ENCODE measurements at places on chromosomes 11 and 22. TPM values are rescaled to one million over a fixed set of nuclear protein-coding genes. Genes with fewer than 3 reads are reported as not detected.
A peak's percentile ranks its signal among the peaks of the same experiment; 100 is the strongest.

- no peak for DNase-seq
Observed at GRCh38 chr11:66473608-66474515, 6.4 kb upstream of the DPP3 start.

DNA sequence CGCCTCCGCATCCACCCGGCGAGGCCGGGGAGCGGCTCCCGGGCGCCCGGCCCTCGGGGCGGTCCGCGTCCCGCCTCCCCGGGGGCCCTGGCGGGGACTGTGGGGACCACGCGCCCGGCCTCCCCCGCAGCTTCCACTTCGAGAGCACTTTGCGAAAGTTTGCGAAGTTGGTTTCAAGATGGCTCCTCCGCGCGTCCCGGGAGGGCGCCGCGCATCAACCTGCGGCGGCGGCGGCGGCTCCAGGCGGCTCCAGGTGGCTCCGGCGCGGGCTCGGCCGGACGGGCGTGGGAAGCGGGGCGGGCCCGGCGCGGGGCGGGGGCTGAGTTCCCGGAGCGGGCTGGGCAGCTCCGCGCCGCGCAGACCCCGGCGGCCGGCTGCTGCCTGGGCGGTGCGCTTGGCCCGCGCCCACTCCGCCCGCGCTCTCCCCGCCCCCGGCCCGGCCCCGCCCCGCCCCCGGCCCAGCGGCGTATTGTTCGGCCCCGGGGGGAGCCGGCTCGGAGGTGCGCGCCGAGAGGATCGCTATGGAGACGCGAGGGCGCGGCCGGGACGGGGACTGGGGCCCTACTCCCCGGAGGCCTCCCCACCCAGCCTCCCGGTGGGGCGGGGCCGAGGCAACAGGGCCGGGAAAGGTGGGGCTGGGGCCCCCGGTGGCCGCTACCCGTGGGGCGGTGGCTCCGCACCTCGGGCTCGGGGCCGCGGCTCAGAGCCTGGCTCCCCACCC, at the start of gene CELSR1:
Gene CELSR1 (minus strand): TSS at position 396 of the 721 bp plus-strand sequence. CDS start 450 bp downstream, outside the sequence.
- DNase-seq = peak; percentile 14

GRCh38 chr11:122085264-122085663, 30.8 kb downstream of the BLID start:
- no peak for DNase-seq

GRCh38 chr11:91813263-91813662, 411.4 kb upstream of the FAT3 start:
- no peak for DNase-seq

DNA sequence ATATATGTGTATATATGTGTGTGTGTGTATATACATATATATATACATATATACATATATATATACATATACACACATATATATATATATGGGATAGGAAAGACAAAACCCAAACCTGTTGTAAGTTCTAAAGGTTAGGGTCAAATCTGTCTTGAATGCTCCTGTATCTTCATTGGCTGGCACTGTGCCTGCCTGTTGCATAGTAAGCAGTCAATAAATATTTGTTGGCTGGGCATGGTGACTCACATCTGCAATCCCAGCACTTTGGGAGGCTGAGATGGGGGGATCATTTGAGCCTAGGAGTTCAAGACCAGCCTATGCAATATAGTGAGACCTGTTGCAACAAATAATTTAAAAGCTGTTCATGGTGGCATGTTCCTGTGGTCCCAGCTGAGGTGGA, 205.4 kb downstream of the DBX1 start:
- no peak for DNase-seq

- DNase-seq = no peak
Observed at GRCh38 chr11:59794417-59794816, 16.2 kb downstream of the MRPL16 start.

- no peak for DNase-seq
Observed at GRCh38 chr11:32171445-32171844, 80.6 kb downstream of the RCN1 start.

GRCh38 chr11:132943357-132943705, 589.0 kb downstream of the OPCML start:
- no peak for DNase-seq

- no peak for DNase-seq
Observed at GRCh38 chr11:107547961-107548360, 17.6 kb downstream of the ALKBH8 start.

GRCh38 chr11:113199866-113200265, 114.5 kb upstream of the TTC12 start:
- DNase-seq = no peak

DNA sequence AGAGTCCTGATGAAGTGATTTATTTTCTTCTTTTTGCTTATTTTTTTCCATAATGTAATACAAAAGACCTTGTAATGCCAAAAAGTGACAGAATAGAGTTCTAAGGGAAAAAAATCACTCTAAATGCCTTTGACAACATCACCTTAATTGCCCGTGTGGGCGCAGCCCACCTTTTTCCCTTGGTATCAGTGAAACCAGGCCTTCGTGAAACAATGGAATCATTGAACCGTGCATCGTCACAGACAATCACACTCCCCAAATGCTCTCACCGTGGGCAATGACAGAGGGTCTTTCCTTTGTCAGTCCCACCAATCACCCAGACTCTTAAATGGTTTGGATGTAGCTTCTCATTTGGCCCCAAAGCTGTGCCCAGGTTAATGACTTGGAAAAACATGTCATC, 9.6 kb upstream of the SLC6A5 start:
- no peak for DNase-seq

Gene MIAT
- total RNA-seq = 51.9 TPM

Gene PAMR1
- not detected for total RNA-seq

Gene OR5M8
- total RNA-seq = not detected

Gene TTC38
- total RNA-seq = 7.2 TPM

Gene TCN1
- not detected for total RNA-seq

Gene MUC6
- not detected for total RNA-seq

Gene TENM4
- total RNA-seq = not detected

Gene SVIP
- total RNA-seq = 84.2 TPM

Gene APOA4
- total RNA-seq = not detected
